HT-29 (cell line): ENCODE measurements at places on chromosomes 12 and 14. TPM values are rescaled to one million over a fixed set of nuclear protein-coding genes. Genes with fewer than 3 reads are reported as not detected.

The ACVR1B gene
- 10.6 and 14.2 TPM in 2 replicates for total RNA-seq

The LPAR5 gene
- total RNA-seq = 0.03 TPM in 1 of 2 replicates, not detected in the other

- DNase-seq = no peak
Measured at GRCh38 chr14:93720981-93721483, 67.3 kb downstream of the PRIMA1 start.

GRCh38 chr14:83004456-83005006 is 1470.9 kb upstream of the SEL1L start:
- no peak for DNase-seq
